ENCODE measurements at places on chromosomes 2 and 18. TPM values are rescaled to one million over a fixed set of nuclear protein-coding genes. Genes with fewer than 3 reads are reported as not detected.

Gene MOGAT1
- total RNA-seq = not detected

Gene DYTN
- not detected for total RNA-seq

Gene GKN2
- not detected for total RNA-seq

Gene NT5C1B
- 0.09 TPM for total RNA-seq

All from cerebellum (tissue), 4 donors.